ENCODE measurements at places on chromosomes 1 and 21.
A peak's percentile ranks its signal among the peaks of the same experiment; 100 is the strongest.

GRCh38 chr1:225349826-225350225 is 78.0 kb downstream of the LBR start:
- H3K4me1 ChIP-seq = no peaks in the 10 kb centered on the region
- no peak overlapping the region for H3K4me3 ChIP-seq
- H3K27ac ChIP-seq = no peak overlapping the region
- peaks cover 14% of the 10 kb centered on the region for H3K36me3 ChIP-seq

GRCh38 chr21:41932191-41932575 is 21.6 kb downstream of the C2CD2 start:
- H3K27ac ChIP-seq = no peak overlapping the region
- no peak overlapping the region for H3K4me3 ChIP-seq
- peaks cover 36% of the 10 kb centered on the region for H3K4me1 ChIP-seq
- H3K36me3 ChIP-seq = peaks cover 9% of the 10 kb centered on the region

DNA sequence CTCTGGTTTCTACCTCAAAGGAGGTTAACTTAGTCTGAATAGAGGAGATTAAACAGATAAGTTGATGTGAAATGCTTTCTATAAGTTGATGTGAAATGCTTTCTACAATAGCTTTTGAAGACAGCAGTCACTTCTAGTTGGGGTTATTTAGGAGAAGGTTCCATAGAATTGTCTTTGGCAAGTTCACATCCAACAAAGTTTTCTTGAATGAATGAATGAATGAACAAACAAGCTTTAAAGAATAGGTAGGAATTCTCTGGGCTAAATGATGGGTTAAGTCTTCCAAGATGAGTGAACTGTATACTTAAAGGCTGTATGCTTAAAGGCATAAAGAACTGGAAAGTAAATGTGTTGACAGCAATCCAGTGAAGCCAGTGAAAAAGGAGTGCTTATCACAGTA is 1.9 kb downstream of the CDC73 start:
- H3K27me3 ChIP-seq = peaks cover 6% of the 10 kb centered on the region
- H3K27ac ChIP-seq = no peak overlapping the region
- peaks cover 28% of the 10 kb centered on the region for H3K4me1 ChIP-seq
- H3K4me3 ChIP-seq = peak overlapping the region; percentile 96
- no peak for DNase-seq

DNA sequence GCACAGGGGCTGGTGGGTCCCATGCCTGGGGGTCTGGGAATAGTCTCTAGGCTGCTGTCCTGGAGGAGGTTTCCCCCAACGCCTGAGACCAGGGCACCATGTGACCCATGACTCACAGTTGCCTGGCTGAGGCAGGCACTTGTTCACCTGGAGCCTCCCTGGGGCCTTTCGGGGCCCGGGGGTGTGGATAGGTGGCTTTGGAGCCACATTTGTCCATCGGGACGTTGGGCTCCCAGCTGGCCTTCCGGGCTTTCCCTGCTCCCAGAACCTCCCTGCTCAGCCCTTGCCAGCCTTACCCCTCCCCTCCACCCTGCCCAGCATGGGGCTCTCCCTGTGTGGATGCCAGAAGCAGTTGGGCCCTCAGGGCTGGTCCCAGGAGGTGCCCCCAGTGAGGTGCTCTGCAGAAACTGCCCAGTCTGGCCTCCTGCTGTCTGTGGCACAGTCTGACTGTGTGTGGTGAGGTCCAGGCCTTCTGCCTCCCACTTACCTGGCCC is 14.2 kb downstream of the COL6A1 start:
- no peak for DNase-seq
- no peaks in the 10 kb centered on the region for H3K27me3 ChIP-seq
- peaks cover 9% of the 10 kb centered on the region for H3K4me1 ChIP-seq
- H3K36me3 ChIP-seq = peaks cover 13% of the 10 kb centered on the region
- H3K4me3 ChIP-seq = no peak overlapping the region
- peak overlapping the region; percentile 85 for H3K27ac ChIP-seq

DNA sequence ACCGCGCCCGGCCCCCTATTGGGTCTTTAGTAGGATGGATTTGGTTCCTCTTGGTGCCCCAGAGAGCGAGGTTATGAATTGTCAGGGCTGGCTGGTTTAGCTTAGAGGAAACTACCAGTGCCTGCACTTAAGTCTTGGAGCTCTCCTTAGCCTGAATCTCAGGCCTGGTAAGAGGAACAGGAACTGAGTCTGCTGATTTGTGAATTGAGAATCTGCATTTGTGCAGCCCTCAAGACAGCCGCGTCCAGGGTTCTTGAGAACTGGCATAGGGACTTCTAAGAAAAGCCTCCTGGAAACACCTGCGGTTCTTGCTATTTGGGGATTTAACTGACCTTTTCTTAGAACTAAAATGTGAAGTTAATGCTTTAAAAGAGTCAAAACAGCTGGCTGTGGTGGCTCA is 1.7 kb downstream of the NECAP2 start:
- H3K4me3 ChIP-seq = peak overlapping the region; percentile 96
- no peak for DNase-seq
- no peaks in the 10 kb centered on the region for H3K27me3 ChIP-seq
- H3K27ac ChIP-seq = no peak overlapping the region

- peaks cover 22% of the 10 kb centered on the region for H3K36me3 ChIP-seq
- H3K27me3 ChIP-seq = no peaks in the 10 kb centered on the region
- H3K4me1 ChIP-seq = peaks cover 44% of the 10 kb centered on the region
- DNase-seq = no peak
Observed at GRCh38 chr1:9542430-9542829, 3.2 kb downstream of the SLC25A33 start.

GRCh38 chr1:93846206-93846991 is 32.6 kb downstream of the DNTTIP2 start:
- peak overlapping the region; percentile 80 for H3K27ac ChIP-seq
- DNase-seq = peak; percentile 90
- H3K4me1 ChIP-seq = peaks cover 14% of the 10 kb centered on the region
- H3K36me3 ChIP-seq = peaks cover 17% of the 10 kb centered on the region
- peak overlapping the region; percentile 92 for H3K4me3 ChIP-seq

DNA sequence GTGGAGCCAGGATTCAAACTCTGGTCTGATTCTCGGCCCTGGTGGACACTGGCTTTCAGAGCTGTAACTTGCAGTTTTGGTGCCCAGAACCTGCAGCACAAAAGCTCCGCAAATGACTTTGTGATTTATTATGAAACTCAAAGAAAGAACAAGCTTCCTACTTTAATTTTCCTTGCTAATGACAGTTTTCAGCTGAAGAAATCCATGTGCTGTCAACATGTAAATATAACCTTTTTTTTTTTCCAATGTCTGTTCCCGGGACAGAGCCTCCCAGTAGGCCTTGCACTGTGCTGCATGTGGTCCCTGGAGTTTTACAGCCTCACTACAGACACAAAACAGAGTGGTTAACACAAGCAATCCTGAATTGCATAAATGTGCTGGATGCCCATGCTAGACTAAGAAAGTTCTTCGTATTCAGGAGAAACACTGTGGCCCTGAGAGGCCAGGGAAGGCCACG is 62.3 kb upstream of the ANGPTL1 start:
- peak overlapping the region; percentile 89 for H3K27ac ChIP-seq
- H3K27me3 ChIP-seq = peaks cover 4% of the 10 kb centered on the region
- no peak overlapping the region for H3K4me3 ChIP-seq
- DNase-seq = no peak

DNA sequence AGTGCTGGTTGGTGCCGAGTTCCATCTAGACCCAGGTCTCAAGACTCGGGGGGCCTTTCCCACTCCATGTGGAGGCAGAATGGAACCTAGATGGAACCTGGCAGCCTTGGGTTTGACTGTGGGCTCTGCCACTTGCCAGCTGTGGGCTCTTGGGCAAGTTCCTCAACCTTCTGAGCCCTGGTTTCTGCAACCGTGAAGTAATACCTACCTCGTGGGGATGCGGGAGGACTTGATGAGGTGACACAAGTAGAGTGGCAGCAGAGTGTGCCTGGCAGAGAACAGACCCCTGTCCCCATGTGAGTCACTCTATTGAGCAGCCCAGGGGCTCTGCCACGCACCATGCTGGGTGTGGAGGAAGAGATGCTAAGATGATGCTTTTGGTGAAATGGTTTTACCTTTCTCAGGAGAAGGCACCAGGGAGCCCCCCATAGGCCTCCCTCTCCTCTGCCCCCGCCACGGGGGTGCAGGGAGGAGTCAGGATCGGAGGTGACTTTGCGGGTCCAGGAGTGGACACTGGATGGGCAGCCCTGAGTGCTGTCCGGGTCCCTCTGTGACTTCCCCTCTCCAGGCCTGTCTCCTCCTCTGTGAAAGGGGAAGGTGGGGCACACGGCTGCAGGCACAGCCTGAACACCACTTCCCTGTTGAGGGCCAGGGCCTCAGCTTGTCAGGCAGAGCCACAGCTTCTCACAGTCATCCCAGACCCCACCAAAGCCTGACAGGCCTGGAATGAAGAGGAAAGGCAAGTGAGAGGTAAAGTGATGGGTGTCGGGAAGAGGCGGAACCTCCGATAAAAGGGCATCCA is 36.7 kb upstream of the EDN2 start:
- DNase-seq = no peak
- H3K36me3 ChIP-seq = no peaks in the 10 kb centered on the region
- H3K4me1 ChIP-seq = peaks cover 23% of the 10 kb centered on the region
- no peak overlapping the region for H3K4me3 ChIP-seq

DNA sequence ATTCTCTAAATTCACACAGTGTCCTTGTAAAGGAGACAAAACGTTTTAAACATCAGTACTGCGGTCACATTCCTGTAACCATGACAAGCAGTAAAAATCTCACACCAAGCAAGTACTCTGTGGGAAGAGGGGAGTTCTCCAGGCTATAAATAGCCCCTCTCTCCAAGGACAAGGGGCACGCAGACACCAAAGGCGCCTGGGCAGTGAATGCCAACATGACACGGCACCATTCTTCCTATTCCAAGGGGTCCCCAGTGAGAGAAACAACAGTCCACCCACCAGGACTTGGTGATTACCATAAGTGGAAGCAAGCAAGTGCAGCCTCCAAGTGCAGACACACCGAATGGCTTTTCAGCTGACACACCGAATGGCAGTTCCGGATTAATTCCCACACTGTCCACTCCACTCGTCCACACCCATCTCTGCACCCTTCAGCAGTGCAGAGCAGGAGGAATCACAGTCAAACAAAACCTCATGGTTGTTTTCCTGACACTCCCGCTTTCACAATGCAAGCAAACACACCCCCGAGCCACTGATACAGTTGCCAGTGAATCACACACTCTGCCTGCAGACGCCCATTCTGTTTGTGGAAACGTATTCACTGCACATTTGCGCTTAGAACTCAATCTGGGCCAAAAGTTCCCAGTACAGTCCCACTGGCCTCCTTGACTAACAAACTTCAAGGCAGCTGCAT is 1.8 kb downstream of the PTTG1IP start:
- peaks cover 30% of the 10 kb centered on the region for H3K27me3 ChIP-seq
- H3K4me1 ChIP-seq = peaks cover 77% of the 10 kb centered on the region
- peaks cover 19% of the 10 kb centered on the region for H3K36me3 ChIP-seq
- peak overlapping the region; percentile 77 for H3K27ac ChIP-seq

DNA sequence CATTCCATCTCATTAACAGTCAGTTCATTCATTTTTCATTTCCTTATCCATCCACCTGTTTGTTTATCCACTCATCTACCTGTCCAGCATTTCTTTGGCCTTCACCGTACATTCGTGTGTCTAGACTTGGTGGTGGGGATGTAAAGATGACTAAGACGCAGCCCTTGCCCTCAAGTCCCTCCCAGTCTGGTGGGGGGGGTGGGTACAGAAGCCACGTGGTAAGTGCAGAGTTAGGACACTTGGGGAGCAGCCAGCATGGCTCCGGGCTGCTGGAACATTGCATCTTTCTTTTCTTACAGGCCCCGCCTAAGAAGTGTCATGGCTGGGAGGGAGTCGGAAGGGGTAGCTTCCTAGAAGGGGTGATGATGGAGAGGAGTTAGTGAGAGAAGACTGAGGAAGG is 17.2 kb downstream of the KIF26B start:
- peak overlapping the region; percentile 65 for H3K27ac ChIP-seq
- peaks cover 61% of the 10 kb centered on the region for H3K4me1 ChIP-seq
- H3K4me3 ChIP-seq = no peak overlapping the region
- DNase-seq = no peak
- H3K36me3 ChIP-seq = peaks cover 43% of the 10 kb centered on the region

DNA sequence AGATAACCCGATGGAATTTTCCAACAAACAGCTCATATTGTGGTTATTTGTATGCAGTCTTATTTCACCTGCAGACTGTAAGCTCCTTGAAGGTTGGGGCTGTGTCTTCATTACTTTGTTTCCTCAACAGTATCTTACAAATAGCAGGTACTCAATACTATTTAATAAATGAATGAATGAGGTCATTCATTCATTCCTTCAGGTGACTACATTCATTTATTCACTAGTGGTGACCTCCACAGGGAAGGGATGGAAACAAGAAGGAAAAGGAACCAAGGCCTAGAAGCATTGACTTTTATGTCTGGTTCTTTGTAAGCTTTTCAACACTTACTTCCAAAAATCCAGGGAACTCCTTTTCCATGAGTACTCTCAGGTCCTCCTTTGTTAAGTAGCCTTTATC is 7.9 kb downstream of the S100A10 start:
- no peak overlapping the region for H3K27ac ChIP-seq
- DNase-seq = no peak
- H3K4me3 ChIP-seq = no peak overlapping the region

DNA sequence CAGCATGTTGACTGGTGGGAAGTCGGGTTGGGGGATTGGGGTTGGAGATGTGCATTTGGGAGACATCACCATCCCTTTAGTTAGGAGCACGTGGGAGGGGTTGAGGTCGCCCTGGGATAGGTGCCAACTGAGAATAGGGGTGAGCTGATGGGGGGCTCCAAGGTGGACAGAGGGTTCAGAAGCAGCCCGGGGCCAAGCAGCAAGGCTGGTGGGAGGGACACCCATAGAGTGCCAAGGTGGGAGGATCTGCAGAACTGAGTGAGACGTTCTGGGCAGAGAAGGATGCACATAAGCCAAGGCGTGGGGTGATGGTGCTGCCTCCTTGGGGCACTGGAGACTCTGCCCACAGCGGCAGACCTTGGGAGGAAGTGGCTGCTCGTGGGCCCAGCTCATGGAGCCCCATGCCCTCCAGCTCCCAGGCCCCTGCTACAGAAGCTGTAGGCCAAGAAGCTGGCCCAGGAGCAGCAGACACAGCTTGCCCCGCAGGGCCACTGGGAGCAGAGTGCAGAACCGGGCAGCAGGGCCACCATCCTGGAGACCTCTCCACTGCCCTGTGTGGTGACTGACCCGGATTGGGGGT is 31.4 kb upstream of the PKP1 start:
- DNase-seq = no peak
- H3K4me3 ChIP-seq = no peak overlapping the region
- H3K27me3 ChIP-seq = peaks cover 7% of the 10 kb centered on the region

- DNase-seq = peak; percentile 27
- H3K36me3 ChIP-seq = peaks cover 57% of the 10 kb centered on the region
- no peaks in the 10 kb centered on the region for H3K27me3 ChIP-seq
- peak overlapping the region; percentile 94 for H3K27ac ChIP-seq
- peaks cover 93% of the 10 kb centered on the region for H3K4me1 ChIP-seq
Observed at GRCh38 chr1:8382051-8382505, 64.2 kb downstream of the SLC45A1 start.

- H3K27me3 ChIP-seq = no peaks in the 10 kb centered on the region
- no peak overlapping the region for H3K27ac ChIP-seq
- peaks cover 16% of the 10 kb centered on the region for H3K36me3 ChIP-seq
- H3K4me3 ChIP-seq = no peak overlapping the region
- no peak for DNase-seq
Observed at GRCh38 chr1:179447489-179447888, 81.7 kb downstream of the AXDND1 start.

- H3K4me3 ChIP-seq = no peak overlapping the region
- peaks cover 4% of the 10 kb centered on the region for H3K27me3 ChIP-seq
- no peak overlapping the region for H3K27ac ChIP-seq
- no peak for DNase-seq
- H3K4me1 ChIP-seq = peaks cover 18% of the 10 kb centered on the region
- no peaks in the 10 kb centered on the region for H3K36me3 ChIP-seq
Observed at GRCh38 chr1:206753141-206753540, 17.4 kb upstream of the IL19 start.

- peaks cover 13% of the 10 kb centered on the region for H3K4me1 ChIP-seq
- no peak overlapping the region for H3K27ac ChIP-seq
- no peak overlapping the region for H3K4me3 ChIP-seq
- H3K27me3 ChIP-seq = no peaks in the 10 kb centered on the region
- DNase-seq = no peak
Observed at GRCh38 chr1:233704170-233704897, 90.4 kb downstream of the KCNK1 start.

All from nephron progenitor cell (in vitro differentiated cells).